ENCODE measurements at places on chromosomes 7 and 10. TPM values are rescaled to one million over a fixed set of nuclear protein-coding genes. Genes with fewer than 3 reads are reported as not detected.

Gene DOCK4
- 6.8 TPM for total RNA-seq

Gene COL1A2
- 4,803 TPM for total RNA-seq

Gene CYP2W1
- 0.14 TPM for total RNA-seq

Gene CNTNAP2
- 0.09 TPM for total RNA-seq

All from smooth muscle cell of bladder (primary cell).